ENCODE measurements at places on chromosomes 11 and 22. TPM values are rescaled to one million over a fixed set of nuclear protein-coding genes. Genes with fewer than 3 reads are reported as not detected.

DNA sequence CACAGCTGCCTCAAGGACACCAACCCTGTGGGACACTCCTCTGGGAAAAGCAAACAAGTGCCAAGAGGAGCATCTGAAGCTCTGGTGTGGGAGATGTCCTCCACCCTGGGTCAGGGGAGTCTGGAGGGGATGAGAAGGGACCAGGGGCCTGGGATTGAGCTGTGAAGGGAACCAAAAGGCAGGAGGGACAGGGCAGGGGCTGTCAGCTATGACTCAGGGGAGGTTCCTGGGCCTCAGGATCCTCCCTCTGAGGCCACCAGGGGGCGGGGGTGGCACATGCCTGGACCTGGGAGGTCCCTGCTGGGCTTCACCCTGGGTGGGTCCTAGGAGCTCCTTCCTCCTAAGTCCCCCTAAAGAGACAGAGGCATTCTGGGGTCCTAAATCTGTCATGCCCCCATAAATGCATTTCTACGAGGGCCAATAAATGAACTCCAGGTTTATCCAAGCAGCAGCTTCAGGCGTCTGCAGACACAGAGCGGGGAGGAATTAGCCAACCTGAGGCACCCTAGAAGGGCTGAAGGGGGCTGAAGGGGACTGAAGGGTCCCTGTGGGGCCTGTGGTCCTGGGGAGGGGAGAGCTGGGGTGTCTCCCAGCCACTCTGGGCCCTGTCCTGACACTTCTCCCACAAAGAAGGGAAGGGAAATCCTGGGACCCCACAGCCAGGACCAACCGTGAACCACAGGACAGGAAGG lies 31.9 kb upstream of the IGLL5 start:
- no peak for DNase-seq

Gene CLNS1A
- total RNA-seq = 115 TPM

GRCh38 chr11:63958008-63958407 lies 16.4 kb upstream of the COX8A start:
- DNase-seq = no peak

DNA sequence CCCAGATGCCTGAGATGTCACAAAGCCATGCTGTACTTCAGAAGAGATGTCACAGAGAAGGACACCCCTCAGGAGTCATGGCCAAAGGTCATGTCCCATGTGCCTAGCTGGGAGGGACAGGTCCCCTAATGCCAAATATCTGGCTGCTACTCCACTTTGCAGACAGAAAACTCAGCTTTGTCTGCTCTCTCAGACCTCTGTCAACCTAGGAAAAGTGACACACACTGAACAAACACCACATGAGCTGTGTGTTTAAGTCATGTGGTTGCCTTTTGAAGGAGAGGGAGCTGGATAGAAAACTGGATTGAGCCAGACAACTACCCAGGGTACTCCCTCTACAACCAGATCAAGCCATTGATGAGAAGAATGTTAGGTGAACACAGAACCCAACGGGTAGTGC lies 3.5 kb downstream of the TRIM66 start:
- no peak for DNase-seq

Gene POTEH
- not detected for total RNA-seq

Gene HOATZ
- not detected for total RNA-seq

Gene OR10A5
- not detected for total RNA-seq

DNA sequence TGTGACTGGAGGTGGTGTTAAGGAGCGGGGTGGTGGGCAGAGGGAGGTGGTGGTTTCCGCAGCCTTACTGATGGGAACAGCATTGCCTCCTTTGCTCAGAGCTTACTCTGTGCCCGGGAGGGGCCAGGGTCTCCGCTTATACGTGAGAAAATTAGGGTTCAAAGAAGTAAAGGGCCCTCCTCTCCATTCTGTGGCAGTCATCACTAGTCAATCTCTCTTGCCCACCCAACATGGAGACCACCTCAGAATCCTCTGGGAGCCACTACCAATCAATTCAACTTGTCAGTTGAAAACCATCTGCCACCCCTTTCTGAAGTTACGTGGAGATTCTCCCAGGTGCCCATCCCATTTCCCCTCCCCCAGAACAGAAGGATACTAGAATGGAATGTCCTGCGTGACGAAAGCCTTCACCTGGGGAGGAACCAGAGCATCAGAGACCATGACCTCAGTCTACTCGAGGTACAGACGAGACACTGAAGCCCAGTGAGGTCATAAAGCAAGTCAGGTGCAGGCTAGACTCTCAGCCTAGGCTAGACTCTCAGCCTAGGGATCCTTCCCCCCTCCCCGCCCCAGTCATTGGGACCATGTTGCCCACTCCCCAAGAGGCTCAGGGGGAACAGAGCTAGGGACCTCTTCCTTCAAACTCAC lies 2.0 kb downstream of the SELENOM start:
- no peak for DNase-seq

Gene HPS5
- total RNA-seq = 15.7 TPM
